ENCODE measurements at places on chromosomes 1 and 21. TPM values are rescaled to one million over a fixed set of nuclear protein-coding genes. Genes with fewer than 3 reads are reported as not detected.
A peak's percentile ranks its signal among the peaks of the same experiment; 100 is the strongest.

SPRR4 gene
- not detected for total RNA-seq

LCE3D gene
- total RNA-seq: not detected

GRCh38 chr1:9455487-9456234 lies 83.6 kb upstream of the SLC25A33 start:
- no peaks in the 10 kb centered on the region for H3K36me3 ChIP-seq
- peak; percentile 76 for DNase-seq
- H3K4me3 ChIP-seq: no peak overlapping the region
- no peaks in the 10 kb centered on the region for H3K27me3 ChIP-seq
- H3K27ac ChIP-seq: no peak overlapping the region

LHX8 gene
- total RNA-seq: not detected

- peaks cover 8% of the 10 kb centered on the region for H3K4me1 ChIP-seq
- peaks cover 37% of the 10 kb centered on the region for H3K27me3 ChIP-seq
- H3K27ac ChIP-seq: no peak overlapping the region
- peaks cover 4% of the 10 kb centered on the region for H3K36me3 ChIP-seq
- H3K4me3 ChIP-seq: no peak overlapping the region
Observed at GRCh38 chr1:16226490-16227179, 10.3 kb downstream of the CPLANE2 start.

LCE1E gene
- not detected for total RNA-seq

IL20 gene
- total RNA-seq: not detected

- H3K4me3 ChIP-seq: no peak overlapping the region
- no peak for DNase-seq
- H3K27me3 ChIP-seq: peaks cover 16% of the 10 kb centered on the region
- H3K36me3 ChIP-seq: no peaks in the 10 kb centered on the region
Observed at GRCh38 chr1:233427907-233428306, 100.4 kb downstream of the MAP3K21 start.

NTMT2 gene
- not detected for total RNA-seq

- H3K36me3 ChIP-seq: peaks cover 28% of the 10 kb centered on the region
- H3K4me3 ChIP-seq: no peak overlapping the region
- no peaks in the 10 kb centered on the region for H3K4me1 ChIP-seq
Observed at GRCh38 chr1:46362158-46362557, 21.6 kb downstream of the NSUN4 start.

SEC22B gene
- 21.2 TPM for total RNA-seq

LIPI gene
- not detected for total RNA-seq

GRCh38 chr1:228938537-228938901 lies 203.2 kb downstream of the RHOU start:
- H3K36me3 ChIP-seq: no peaks in the 10 kb centered on the region
- no peak for DNase-seq
- H3K4me3 ChIP-seq: peak overlapping the region; percentile 17
- peaks cover 34% of the 10 kb centered on the region for H3K4me1 ChIP-seq
- H3K27ac ChIP-seq: peak overlapping the region; percentile 43
- peaks cover 6% of the 10 kb centered on the region for H3K27me3 ChIP-seq

All from activated T-cell treated with anti-CD3 and anti-CD28 coated beads, Interleukin-2, amount 50 U/mL, for 72 hours (primary cell).